AG04450 (cell line): ENCODE measurements at places on chromosomes 6 and 20.

DNA sequence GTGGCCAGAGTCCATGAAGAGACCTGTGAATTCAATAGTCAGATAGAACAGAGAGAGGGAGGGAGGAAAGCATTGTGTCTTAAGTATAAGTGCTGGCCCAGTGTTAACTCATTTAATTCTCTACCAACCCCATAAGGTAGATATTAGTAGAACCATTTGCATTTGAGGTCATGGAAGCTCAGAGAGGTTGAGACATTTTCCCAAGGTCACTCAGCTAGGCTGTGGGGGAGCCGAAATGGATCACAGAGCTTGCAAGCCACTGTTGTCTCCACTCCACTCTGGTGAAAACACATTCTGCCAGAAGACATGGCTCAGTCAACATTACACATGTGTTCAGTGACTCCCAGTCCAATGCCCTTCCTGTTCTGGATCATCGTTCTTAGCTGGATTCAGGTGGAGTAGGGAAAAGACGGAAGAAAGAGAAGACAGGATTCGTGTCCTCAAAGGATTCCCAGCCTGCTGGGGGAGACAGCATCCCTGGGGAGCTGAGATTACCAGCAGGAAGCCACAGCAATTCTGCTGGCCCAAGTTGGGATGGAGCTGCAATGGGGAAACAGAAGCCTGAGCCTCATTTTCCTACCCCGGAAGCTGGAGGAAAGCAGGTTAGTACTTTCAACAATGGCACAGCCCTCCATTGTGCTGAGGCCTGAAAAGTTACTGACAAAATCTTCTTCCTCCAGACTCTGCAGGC, 27.0 kb upstream of the MDGA1 start:
- no peak for DNase-seq

- DNase-seq = no peak
Observed at GRCh38 chr6:49557177-49557576, 6.7 kb downstream of the C6orf141 start.

DNA sequence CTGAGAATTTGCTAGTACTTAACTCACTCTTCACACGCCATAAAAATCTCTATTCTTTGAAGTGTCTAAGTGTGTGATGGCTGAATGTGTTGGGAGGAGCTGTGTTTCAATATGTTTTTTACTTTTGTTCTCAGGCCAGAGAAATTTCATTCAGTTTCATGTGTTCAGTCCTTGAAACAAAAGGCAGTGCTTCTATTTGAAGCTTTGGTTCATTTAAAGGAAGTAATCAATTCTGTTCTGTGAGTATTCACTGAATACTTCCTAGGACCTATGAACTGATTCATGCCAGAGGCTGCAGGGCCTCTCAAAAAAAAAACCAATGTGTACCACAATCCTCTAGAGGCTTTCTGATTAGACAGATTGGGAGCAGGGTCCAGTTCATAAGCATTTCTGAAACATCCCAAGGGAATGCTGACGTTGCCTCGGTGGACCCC, 12.4 kb upstream of the F13A1 start:
- DNase-seq = no peak

- DNase-seq = no peak
Observed at GRCh38 chr6:113570641-113571040, 286.5 kb upstream of the MARCKS start.

GRCh38 chr6:88050140-88050818, 2.6 kb downstream of the SPACA1 start:
- no peak for DNase-seq
